Left renal cortex interstitium (tissue), 4 donors: ENCODE measurements at places on chromosomes 3 and 15. TPM values are rescaled to one million over a fixed set of nuclear protein-coding genes. Genes with fewer than 3 reads are reported as not detected.

GRCh38 chr15:52496776-52497470 lies 31.8 kb downstream of the MYO5A start:
- no peak for DNase-seq

- no peak for DNase-seq
Observed at GRCh38 chr3:189270248-189270832, 98.6 kb downstream of the TPRG1 start.

DNA sequence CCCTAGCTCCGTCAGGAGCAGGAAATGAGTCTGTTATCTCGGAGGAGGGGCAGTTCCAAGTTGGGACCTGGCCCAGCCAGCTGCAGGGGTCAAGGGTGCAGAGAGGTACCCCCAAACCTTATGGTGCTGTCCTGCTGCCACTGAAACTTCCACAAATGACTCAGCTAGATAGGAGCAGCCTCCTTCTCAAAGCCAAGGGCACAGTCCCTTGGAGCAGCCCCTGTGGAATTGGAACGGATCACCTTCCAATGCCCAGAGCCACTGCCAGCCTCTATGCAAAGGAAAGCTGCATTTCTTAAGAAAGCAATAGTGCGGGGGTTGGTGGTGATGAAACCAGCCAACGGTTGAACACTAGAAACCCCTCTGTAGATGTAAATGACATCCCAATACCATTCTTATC lies 19.6 kb upstream of the LRRK1 start:
- DNase-seq, result no peak

- DNase-seq, result no peak
Observed at GRCh38 chr3:183044547-183045229, 54.6 kb downstream of the MCCC1 start.

Gene MAPKBP1
- 10.7 TPM for polyA plus RNA-seq

Gene WNT7A
- 0.04 TPM for polyA plus RNA-seq

DNA sequence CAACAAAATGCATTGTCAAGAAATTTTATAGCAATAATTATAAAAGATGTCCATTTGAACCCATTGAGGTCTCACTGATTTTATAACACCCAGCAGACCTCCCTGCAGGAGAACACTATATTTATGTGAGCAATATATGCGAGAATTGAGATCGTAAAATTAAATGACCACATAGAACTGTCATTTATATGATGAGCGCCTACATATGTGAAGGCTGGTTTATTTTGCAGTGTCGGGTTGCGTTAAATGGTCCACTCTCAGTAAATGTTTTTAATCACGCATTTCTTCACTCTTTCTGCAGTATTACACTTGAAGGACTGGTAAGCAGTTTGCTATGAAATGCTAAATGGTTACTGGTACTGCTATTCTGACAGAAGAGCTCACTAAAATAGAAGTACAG lies 408.5 kb upstream of the AGTR1 start:
- no peak for DNase-seq

DNA sequence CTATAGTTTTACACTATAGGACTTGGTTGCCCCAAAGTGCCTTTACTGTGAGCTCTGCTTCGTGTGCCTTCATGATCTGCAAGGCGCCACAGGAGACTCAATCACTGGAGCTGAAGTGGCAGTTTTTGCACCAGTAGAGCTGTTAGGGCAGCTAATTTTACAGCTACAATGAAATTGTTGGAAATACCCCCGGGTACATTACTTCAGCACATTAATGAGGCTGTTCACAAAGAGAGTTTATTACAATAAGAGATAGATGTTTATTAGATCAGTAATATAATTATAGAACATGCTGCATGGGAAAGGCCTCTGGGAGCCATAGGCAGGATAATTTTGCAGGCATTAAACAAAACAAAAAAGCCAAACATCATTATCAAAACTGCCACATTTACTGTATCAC lies 231.1 kb downstream of the CTNNB1 start:
- no peak for DNase-seq

- DNase-seq, result no peak
Observed at GRCh38 chr3:23909341-23909740, 7.4 kb downstream of the NKIRAS1 start.

GRCh38 chr3:68999158-68999557 lies 14.3 kb downstream of the EOGT start:
- no peak for DNase-seq

GRCh38 chr15:53297828-53298227 lies 461.6 kb downstream of the WDR72 start:
- no peak for DNase-seq

Gene CLDN18
- polyA plus RNA-seq, result 3.7 TPM

DNA sequence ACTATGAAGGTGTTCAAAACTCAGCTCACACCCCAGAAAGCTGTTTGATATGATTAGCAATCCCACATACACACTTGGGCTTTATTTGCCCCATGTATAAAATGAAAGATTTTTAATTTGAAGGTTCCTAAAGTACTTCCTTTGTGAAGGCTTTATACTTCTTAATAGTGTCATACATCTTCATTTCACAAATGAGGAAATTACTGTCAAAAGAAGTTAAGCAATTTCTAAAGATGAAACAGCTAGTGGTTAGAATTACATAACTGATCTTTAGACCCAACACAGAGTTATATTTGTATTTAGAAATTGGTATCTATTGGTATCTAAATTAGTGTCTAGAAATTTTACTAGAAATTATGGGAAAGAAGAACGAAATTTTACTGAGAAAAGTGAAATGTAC lies 7.1 kb downstream of the CD200R1 start:
- DNase-seq, result no peak

Gene AADACL2
- not detected for polyA plus RNA-seq

Gene PROK2
- polyA plus RNA-seq, result not detected

DNA sequence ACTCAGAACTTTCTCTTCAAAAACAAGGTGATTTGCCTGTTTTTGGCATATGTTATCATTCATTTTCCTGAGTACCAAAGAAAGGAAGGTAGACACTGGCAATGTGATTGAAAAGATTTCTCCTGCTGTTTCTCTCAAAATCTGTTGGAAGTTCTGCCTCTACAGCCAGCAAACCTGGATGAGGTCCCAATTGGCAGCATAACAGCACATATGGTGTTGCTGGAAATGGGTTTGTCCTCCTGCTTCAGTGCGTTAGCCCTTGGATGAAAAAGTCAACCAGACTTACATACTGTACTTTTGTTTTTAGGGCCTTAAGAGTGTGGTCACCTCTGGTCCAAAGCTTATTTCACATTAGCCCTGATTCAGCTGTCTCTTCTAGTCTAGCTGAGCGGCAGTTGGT lies 237.6 kb upstream of the MME start:
- DNase-seq, result no peak

GRCh38 chr3:198070871-198071270 lies 110.9 kb downstream of the LMLN start:
- no peak for DNase-seq

DNA sequence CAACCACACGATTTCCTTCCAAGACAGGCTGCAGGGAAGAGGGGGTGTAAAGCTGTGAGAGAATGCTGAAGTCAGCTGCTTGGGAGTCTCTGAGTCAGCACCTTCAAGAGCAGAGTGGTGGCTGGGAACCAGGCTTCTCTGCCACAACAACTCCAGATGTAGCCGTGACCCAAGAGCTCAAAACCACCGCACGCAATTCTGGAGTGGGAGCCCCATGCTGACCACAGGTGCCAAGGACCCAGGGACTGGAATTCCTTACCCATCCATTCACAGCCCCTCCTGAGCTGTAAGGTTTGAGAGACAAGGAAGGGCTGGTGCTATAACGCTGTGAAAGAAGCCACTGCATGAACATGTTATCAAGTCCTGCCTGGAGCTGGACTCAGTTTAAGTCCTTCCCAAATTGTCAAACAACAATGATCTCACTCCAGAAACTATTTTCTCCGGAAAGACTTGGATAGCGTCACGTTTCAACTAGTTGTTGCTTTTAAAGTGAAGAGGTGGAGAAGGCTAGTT lies 61.4 kb downstream of the UMPS start:
- DNase-seq, result no peak

GRCh38 chr15:37130356-37130755 lies 30.0 kb upstream of the MEIS2 start:
- no peak for DNase-seq

DNA sequence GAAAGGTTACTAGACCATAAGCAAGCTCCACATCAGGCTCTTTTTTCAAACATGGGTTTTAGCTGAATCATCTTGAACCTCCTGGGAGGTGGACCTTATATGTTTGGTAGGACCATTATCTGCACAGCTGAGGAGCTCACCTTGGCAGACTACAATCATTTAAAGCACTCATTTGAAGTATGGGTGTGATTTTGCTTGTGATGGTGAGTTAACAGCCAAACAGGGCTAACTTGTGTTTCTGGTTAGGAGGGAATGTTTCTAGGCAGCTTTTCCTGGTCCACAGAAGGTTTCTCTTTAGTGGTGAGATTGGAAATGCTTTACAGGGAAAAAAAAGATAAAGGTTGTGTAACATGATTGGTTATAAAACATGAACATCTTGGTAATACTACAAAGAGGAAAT lies 61.8 kb downstream of the ARHGEF26 start:
- DNase-seq, result no peak

DNA sequence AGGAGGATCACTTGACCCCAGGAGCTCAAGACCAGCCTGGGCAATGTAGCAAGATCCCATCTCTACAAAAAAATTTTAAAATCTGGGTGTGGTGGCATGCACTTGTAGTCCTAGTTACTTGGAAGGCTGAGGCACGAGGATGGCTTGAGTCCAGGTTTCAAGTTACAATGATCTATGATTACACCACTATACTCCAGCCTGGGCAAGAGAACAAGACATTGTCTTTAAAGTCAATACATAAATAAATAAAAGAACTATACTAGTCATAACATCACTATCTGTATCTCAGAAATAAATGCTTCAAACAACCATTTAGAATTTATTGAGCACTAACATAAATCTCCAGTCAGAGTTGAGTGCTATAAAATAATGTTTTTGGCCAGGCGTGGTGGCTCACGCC lies 8.5 kb upstream of the PHLDB2 start:
- DNase-seq, result no peak

DNA sequence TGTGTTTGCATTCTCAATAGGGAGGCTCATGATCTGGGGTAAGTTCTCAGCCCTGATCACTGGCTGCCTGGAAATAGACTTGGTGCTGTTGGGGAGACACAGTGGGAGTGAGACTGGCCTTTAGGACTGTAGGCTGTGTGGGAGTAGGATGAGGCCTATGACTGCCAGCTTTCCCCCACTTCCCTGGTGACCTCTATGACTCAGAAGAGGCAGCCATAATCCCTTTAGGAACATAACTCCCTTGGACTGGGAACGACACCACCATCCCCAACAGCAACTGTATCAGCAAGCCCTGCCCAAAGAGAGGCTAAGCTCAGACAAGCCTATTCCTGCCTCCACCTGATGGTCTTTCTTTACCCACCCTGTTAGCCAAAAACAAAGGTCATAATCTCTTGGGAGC lies 91.3 kb downstream of the SUCNR1 start:
- no peak for DNase-seq

GRCh38 chr15:98875309-98875708 lies 132.3 kb downstream of the PGPEP1L start:
- DNase-seq, result no peak

GRCh38 chr15:71443538-71443937 lies 328.3 kb downstream of the THSD4 start:
- no peak for DNase-seq

DNA sequence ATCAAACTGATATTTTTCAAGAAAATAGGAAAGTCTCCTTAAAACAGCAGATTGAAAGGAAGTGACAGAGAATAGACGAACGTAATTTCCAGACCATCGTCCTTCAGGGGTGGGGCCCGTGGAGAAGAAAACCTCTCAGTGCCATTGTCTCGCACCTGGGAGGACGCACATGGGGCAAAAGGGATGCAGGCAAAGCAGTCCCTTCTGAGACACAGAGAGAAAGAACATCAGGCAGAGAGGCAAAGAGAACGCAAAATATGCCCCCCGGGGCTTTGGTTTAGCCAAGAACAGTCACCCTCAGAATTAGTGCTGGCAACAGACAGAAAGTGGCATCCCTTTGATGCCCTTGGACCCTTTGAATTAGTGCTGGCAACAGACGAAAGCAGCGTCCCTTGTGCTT lies 37.0 kb downstream of the MUC20 start:
- no peak for DNase-seq

Gene GOLGA8S
- polyA plus RNA-seq, result 0.41 TPM

GRCh38 chr15:67840749-67841512 lies 1.1 kb upstream of the RNU6-1 start:
- DNase-seq, result no peak

Gene GNB4
- polyA plus RNA-seq, result 31.4 TPM

Gene FAM3D
- not detected for polyA plus RNA-seq

Gene RARRES1
- 12.0 TPM for polyA plus RNA-seq

DNA sequence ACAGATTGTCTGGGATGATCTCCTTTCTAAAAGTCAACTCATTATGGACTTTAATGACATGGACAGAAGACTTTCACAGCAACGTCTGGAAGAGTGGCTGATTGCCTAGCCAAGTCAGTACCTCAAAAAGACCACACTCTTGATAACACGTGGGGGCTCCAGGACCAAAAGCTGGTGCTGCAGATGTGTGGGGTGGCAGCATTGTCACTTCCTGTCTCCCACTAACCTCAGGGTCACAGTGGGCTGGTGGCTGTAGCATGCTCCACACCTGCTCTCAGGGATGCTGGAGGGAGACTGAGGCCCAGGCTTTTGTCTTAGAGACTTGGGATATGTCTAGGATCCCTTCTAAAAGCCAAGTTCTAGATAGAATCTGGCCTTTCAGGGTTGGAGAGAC lies 118.1 kb downstream of the APBA2 start:
- no peak for DNase-seq

Gene RARB
- polyA plus RNA-seq, result 45.1 TPM

GRCh38 chr3:9149566-9149965 lies 99.9 kb downstream of the SRGAP3 start:
- DNase-seq, result no peak

Gene GPR160
- polyA plus RNA-seq, result 40.7 TPM

DNA sequence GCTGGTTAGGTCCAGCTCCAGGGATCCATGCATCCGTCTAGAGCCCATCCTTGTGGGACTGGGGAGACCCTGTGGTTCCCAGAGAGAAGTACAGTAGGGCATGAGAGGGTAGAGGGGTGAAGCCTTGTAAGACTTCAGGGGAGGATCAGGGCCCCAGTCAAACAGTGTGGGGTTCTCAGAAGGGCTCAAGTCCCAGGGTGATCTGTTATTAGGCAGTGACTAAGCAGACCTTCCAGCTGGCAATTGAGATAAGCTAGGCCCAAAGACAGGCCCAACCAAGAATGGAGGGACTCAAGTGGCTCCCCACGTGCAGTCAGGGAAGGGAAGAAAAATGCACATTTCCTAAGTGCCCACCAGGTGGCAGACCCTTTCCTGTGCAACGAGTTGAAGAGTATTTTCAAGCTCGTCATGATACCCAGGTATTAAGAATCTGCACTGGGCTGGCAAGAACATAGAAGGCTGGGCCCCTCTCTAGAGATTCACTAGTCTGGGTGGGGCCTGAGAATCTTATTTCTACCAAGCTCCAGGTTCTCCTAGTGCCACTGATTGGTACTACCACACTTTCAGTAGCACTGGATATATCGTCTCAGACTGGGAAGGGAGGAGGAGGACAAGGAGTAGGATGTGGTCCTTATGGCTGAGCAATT lies 240.8 kb downstream of the NR1D2 start:
- no peak for DNase-seq

Gene AP3B2
- polyA plus RNA-seq, result 2.7 TPM
